Common myeloid progenitor, CD34-positive (primary cell): ENCODE measurements at places on chromosomes 4 and X.

DNA sequence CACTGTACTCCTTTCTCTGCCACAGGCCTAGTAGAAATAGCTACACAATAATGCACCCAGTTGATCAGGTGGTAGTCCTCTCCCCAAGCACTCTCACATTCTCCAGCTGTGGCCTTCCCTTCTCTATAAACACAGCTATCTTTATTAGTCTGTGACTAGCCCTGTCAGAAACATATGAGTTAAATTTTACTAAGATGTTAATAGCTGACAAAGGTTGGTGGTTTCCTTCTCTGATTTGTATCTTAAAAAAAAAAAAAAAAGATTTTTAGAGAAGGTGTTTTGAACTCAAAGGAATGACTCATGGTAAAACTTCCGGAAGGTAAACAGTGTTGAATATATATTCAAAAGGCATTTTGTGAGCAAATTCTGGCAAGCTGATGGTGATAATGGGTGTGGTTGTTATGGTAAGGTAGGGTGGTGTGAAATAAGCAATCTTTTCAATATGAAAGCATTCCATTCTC, 327.4 kb downstream of the PPP3CA start:
- peak; percentile 81 for DNase-seq

DNA sequence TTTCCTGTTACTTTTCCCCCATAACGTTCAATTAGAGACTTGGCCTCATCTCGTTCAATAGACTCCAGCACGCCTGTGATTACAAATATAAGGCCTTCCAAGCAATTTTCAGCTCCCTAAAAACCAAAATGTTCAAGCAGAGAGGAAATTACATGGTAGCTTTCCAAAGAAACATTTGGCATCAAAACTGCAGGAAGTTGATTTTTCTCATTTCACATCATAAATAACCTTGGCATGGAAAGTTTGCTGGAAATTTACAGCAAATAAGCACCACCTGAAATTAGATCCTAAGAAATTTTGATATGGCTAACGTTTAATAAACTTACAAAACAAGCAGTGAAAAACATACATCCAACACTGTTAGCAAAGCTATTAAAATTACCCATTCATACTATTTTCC, 53.3 kb downstream of the RFC1 start:
- no peak for DNase-seq

DNA sequence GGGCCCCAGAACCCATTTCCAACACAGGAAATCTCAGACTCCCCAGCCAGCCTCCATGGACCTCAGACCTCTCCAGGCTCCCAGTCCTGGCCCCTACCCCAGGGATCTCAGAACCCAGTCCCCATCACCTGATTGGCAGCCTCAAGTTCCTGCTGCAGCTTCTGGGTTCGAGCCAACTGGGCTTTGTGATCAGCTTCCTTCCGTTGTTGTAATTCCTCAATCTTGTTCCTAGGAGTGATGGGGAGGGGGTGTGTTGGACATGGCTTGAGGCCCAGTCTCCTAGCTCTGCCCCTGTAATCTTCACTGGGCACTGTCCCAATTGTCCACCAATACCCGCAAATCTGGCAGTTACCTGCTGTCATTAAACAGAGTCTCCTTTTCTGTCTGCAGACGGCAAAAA, 12.6 kb downstream of the GRIPAP1 start:
- no peak for DNase-seq

DNA sequence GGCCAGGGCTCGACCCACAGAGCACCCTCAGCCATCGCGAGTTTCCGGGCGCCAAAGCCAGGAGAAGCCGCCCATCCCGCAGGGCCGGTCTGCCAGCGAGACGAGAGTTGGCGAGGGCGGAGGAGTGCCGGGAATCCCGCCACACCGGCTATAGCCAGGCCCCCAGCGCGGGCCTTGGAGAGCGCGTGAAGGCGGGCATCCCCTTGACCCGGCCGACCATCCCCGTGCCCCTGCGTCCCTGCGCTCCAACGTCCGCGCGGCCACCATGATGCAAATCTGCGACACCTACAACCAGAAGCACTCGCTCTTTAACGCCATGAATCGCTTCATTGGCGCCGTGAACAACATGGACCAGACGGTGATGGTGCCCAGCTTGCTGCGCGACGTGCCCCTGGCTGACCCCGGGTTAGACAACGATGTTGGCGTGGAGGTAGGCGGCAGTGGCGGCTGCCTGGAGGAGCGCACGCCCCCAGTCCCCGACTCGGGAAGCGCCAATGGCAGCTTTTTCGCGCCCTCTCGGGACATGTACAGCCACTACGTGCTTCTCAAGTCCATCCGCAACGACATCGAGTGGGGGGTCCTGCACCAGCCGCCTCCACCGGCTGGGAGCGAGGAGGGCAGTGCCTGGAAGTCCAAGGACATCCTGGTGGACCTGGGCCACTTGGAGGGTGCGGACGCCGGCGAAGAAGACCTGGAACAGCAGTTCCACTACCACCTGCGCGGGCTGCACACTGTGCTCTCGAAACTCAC, 3.6 kb downstream of the MID1IP1 start:
- no peak for DNase-seq

DNA sequence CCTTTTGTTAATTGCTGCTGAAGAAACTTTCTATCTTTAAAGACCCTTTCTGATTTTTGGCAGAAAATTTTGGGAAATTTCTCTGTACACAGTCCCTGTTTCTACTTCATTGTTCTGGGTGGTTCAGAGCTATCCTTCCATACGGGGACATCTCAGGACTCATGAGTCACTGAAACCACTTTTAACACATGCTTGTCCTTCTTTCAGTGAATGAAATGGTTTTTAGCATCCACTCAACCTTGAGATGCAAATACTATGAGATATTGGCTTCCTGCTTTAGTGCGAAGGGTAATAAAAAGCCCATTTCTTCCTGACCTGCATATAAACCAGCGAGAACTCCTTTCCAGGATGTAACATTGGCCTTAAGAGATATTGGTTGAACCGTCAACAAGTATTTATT, 158.0 kb downstream of the REPS2 start:
- DNase-seq: no peak

- no peak for DNase-seq
These were observed 34.2 kb downstream of the AGA start for GRCh38 chr4:177408023-177408422.

- DNase-seq: no peak
These were observed 1075.7 kb upstream of the PABPC4L start for GRCh38 chr4:135277068-135277979.

GRCh38 chr4:75180217-75180616, 247.3 kb downstream of the PARM1 start:
- no peak for DNase-seq

GRCh38 chrX:39957816-39958566, 139.8 kb downstream of the BCOR start:
- no peak for DNase-seq

- DNase-seq: no peak
These were observed 21.2 kb downstream of the PTTG2 start for GRCh38 chr4:37981425-37981824.

DNA sequence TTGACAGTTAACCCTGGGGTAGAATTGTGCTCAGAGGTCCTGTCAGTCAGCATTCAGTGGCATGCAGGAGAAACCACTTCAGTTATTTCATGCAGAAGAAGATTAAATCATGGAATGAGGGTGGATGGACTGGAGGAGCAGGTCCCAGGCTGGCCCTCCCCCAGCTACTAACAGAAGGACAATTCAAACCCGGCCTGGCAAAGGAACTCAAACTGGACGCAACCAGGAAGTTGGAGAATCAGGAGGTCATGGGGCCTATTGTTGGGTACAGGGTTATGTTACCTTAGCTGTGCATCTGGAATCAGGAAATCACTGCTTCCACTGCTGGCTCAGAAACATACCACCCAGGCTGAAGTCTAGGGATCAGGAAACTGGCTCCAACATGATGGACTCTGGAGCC, 121.4 kb downstream of the GPAT3 start:
- DNase-seq: no peak

- DNase-seq: peak; percentile 77
These were observed 13.3 kb downstream of the OFD1 start for GRCh38 chrX:13747836-13748235.

- no peak for DNase-seq
These were observed 611.1 kb downstream of the PCDH19 start for GRCh38 chrX:99798936-99799335.

- DNase-seq: no peak
These were observed 268.6 kb upstream of the VCX start for GRCh38 chrX:7574325-7574724.

DNA sequence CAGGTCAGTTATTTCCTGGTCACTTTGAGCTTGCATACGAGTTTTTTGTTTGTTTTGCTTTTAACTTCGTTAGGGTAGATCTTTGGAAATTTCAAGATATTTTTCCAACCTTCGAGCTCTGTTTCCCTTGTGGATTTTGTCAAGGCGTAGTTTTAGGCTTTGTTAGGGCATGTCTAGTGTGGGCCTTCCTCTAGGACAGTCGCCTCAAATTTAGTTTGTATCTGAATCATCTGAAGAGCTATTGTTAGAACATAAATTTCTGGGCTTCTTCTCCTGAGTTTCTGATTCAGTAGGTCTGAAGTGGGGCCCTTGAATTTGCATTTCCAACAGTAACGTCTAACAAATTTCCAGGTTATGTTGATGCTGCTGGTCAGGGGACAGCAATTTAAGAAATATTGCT, 48.8 kb upstream of the RBM47 start:
- DNase-seq: no peak

DNA sequence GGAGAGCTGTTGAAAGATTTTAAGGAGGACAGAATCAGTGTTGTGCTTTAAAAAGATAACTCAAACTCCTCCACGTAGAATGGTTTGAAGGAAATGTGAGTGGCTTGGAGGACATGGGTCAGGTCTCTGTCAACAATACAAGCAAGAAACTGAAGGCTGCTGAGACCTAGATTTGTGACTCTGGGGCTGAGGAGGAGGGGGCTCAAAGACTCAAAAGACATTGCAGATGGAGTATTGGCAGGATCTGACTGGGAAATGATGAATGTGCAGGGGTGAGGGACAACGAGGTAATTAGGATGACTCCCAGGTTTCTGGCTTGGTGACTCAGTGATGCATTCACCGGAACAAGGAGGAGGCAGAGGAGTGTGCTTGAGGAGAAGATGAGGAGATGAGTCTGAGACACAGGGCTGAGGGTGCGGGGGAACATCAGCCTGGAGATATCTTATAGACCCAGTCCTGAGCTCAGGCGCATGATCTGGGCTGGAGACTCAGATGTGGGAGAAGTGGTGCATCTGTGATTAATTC, 3.3 kb upstream of the RPS4X start:
- no peak for DNase-seq

- DNase-seq: no peak
These were observed at the start of gene DLG3 for GRCh38 chrX:70444326-70444945. Gene DLG3 (plus strand): TSS chrX:70444835. CDS start chrX:70445202, 367 bp downstream.

- no peak for DNase-seq
These were observed 30.2 kb upstream of the EIF1AX start for GRCh38 chrX:20171887-20172286.

DNA sequence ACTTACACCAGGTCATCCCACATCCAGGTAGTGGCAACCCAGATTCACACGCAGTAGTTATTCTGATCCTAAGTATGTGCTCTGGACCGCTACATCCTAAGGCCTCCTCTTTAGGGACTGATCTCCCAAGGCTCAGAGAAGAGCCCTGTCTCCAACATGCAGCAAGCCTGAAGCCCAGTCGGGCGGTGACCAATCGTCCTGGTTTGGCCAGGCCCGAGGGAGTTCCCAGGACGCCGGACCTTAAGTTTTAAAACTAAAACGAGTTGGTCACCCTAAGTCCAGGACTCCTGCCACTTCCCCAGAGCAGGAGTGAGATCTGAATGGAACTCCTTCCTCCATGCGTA, 385 bp downstream of the LYAR start:
- DNase-seq: no peak

DNA sequence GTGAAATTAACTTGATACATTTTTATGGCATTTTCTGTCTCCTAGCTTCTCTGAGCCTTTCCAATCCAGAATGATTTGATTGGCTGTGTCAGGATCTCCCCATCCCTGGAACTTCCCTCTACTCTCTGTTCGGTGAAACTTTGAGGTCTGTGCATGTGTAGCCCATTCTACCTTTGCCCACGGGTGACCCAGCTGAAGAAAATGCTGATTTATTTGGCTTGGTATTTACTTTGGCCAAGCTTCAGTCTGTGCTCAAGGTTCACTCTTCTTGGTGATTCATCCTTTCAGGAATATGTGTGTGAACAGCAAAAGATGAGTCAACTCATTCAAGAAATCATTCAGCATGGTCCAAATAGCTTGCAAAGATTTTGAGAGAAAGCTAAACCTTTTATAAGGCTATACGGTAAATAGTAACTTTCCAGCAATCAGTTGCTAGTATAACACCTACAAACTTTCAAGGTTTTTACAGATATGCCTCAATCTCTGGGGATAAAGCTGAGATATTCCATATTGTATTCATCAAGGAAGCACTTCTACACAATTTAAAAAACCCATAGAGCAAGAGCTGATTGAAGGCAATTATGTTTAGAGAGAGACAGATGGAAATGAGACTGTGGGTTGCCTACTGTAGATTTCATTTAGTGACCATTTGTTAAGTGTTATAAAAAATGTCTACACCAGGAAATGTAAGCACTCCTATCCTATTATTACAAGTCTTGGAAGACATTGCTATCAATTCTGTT, 233.9 kb upstream of the CXXC4 start:
- DNase-seq: no peak

GRCh38 chr4:69594382-69594781, 45.1 kb downstream of the UGT2A2 start:
- no peak for DNase-seq

GRCh38 chrX:6053141-6053540, 175.5 kb downstream of the NLGN4X start:
- no peak for DNase-seq

DNA sequence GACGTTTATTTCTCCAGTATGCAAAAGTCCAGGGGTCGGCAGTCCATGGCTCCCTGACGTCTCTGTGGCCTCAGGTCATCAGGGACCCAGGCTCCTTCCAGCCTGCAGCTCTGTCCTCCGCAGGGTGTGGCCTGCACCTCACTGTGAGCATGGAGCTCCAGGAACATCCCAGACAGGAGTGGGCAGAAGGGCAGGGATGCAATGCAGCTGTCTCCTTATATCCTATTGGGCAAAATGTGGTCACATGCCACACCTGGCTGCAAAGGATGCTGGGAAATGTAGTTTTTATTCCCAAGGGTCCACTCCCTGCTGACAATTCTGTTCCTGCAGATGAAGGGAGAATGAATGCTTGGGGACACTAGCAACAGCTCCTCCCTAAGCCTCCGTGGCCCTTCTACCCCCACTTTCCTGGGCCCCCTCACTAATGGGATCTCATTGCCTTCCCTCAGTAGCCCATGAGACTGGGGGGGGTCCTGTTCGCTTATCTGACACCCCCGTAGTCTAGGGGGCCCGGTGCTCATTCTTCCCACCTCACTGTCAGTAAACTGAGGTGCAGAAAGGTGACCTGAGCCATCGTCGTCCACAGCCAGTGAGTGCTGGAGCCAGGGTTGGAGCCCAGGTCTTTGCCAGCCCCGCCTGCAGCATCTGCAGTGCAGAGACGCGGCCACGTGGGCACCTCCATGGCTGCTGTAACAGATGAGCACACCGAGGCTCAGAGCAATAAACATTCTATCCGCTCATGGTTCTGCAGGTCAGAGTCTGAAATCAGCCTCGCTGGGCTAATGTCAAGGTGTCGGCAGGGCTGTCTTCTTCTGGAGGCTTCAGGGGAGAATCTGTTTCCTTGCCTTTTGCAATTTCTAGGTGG, 5.9 kb upstream of the GRPEL1 start:
- DNase-seq: peak; percentile 57
